ENCODE measurements at places on chromosomes 5 and 9. TPM values are rescaled to one million over a fixed set of nuclear protein-coding genes. Genes with fewer than 3 reads are reported as not detected.

The TMEM232 gene
- total RNA-seq = 5.1 TPM

The SFXN1 gene
- total RNA-seq = 26.1 TPM

The LMBRD2 gene
- total RNA-seq = 14.2 TPM

The RNF180 gene
- 25.7 TPM for total RNA-seq

The SLC1A1 gene
- 2.3 TPM for total RNA-seq

The IL33 gene
- 76.6 TPM for total RNA-seq

The IGIP gene
- total RNA-seq = 30.3 TPM

The MCTP1 gene
- 14.7 TPM for total RNA-seq

The SPINK1 gene
- not detected for total RNA-seq

The POLR3G gene
- 0.67 TPM for total RNA-seq

The PAIP2 gene
- total RNA-seq = 101 TPM

The ZCCHC9 gene
- total RNA-seq = 24.9 TPM

The WNT8A gene
- total RNA-seq = not detected

The PRLR gene
- total RNA-seq = 1.4 TPM

The FOXD4L5 gene
- not detected for total RNA-seq

The PRR16 gene
- total RNA-seq = 7.0 TPM

The STPG3 gene
- not detected for total RNA-seq

Measured in gastroesophageal sphincter (tissue), 4 donors.